ENCODE measurements at places on chromosomes 5 and 9. TPM values are rescaled to one million over a fixed set of nuclear protein-coding genes. Genes with fewer than 3 reads are reported as not detected.

DNA sequence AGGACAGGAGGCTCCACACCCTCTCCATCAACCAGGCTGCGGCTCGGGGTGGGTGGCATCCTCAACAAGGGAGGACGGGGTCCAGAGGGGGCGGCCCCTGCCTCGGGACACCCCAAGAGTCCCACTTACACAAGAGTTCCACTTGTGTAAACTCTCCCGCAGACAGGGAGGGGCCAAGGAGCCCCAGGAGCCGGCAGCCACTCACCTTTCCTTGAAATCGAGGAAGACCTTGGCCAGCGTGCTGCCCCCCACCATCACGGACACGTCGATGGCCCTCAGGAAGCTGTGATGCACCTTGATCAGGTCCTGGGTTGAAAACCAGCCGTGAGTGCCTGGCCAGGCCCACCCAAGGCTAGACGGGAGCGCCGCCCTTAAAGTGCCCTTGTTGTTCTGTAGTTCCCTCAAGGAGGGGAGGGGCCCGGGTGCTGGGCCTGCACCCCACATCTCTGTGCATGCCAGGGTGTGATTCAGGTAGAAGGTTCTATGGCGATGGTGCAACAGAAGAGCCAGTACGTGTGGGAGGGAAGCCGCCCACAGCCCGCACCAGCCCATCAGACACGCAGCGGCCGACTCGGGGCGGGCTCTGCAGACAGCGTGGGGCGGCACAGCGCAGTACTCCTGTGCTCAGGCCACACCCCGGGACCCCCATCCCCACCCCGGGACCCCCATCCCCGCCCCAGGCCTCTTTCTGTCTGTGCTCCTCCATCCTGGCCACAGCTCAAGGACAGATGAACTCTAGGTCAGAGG is 67.9 kb upstream of the SARDH start:
- no peaks in the 10 kb centered on the region for H3K27me3 ChIP-seq
- H3K36me3 ChIP-seq = no peaks in the 10 kb centered on the region
- H3K4me1 ChIP-seq = no peaks in the 10 kb centered on the region
- no peak overlapping the region for H3K27ac ChIP-seq

The S100Z gene
- total RNA-seq = 0.81 TPM

The NKD2 gene
- 2.3 TPM for total RNA-seq

GRCh38 chr5:1538741-1539392 is 15.1 kb upstream of the LPCAT1 start:
- no peaks in the 10 kb centered on the region for H3K36me3 ChIP-seq
- H3K4me3 ChIP-seq = no peak overlapping the region
- peaks cover 23% of the 10 kb centered on the region for H3K4me1 ChIP-seq
- peak overlapping the region; percentile 55 for H3K27ac ChIP-seq

The KCNMB1 gene
- total RNA-seq = not detected

- no peaks in the 10 kb centered on the region for H3K36me3 ChIP-seq
- H3K27me3 ChIP-seq = no peaks in the 10 kb centered on the region
- H3K4me1 ChIP-seq = no peaks in the 10 kb centered on the region
- DNase-seq = no peak
- no peak overlapping the region for H3K27ac ChIP-seq
These were observed 7.7 kb downstream of the NOXA1 start for GRCh38 chr9:137430723-137431415.

DNA sequence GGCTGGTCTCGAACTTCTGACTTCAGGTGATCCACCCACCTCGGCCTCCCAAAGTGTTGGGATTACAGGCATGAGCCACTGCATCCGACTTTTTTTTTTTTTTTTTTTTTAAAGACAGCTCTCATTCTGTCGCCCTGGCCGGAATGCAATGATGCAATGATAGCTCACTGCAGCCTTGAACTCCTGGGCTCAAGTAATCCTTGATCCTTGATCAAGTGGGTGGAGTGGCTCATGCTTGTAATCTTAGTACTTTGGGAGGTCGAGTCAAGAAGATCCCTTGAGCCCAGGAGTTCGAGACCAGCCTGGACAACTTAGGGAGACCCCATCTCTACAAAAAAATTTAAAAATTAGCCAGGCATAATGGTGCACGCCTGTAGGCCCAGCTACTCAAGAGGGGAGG is 8.1 kb downstream of the SEC24A start:
- H3K4me3 ChIP-seq = no peak overlapping the region
- no peak for DNase-seq
- H3K27ac ChIP-seq = no peak overlapping the region
- peaks cover 15% of the 10 kb centered on the region for H3K36me3 ChIP-seq
- H3K4me1 ChIP-seq = peaks cover 25% of the 10 kb centered on the region
- H3K27me3 ChIP-seq = no peaks in the 10 kb centered on the region

The ABO gene
- not detected for total RNA-seq

- no peak overlapping the region for H3K27ac ChIP-seq
- H3K4me3 ChIP-seq = no peak overlapping the region
- peak; percentile 58 for DNase-seq
- peaks cover 20% of the 10 kb centered on the region for H3K27me3 ChIP-seq
These were observed 40.3 kb upstream of the SLC12A7 start for GRCh38 chr5:1152156-1152555.

- peaks cover 5% of the 10 kb centered on the region for H3K36me3 ChIP-seq
- peak within 1 kb of the TSS; percentile 23 for H3K27ac ChIP-seq
These were observed at the start of gene CCL27 for GRCh38 chr9:34662526-34663302. CCL27 (minus strand) TSS chr9:34662657; CDS start chr9:34662633, 24 bp downstream.

DNA sequence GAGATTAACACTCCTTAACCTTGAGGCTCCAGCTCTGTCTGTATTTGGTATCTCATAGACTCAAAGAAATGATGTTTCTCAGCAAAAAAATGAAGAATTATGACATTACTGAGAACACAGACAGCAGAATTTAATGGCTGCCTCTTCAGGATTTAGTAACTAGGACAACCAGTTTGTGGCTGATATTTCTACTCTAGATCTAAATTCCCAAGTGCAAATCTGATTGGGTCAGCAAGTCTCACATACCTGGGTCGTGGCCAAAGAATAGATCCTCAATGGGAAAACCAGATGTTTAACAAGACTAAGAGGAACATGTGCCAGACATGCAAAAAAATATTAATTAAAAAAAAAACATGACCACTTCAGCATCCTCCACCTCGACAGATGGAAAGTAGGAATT is 608.9 kb downstream of the DTWD2 start:
- no peaks in the 10 kb centered on the region for H3K36me3 ChIP-seq
- no peak overlapping the region for H3K4me3 ChIP-seq
- H3K27ac ChIP-seq = no peak overlapping the region
- no peaks in the 10 kb centered on the region for H3K27me3 ChIP-seq
- DNase-seq = no peak

The RGS7BP gene
- not detected for total RNA-seq

- H3K4me1 ChIP-seq = peaks cover 27% of the 10 kb centered on the region
- DNase-seq = no peak
- no peak overlapping the region for H3K4me3 ChIP-seq
- H3K27me3 ChIP-seq = no peaks in the 10 kb centered on the region
- H3K27ac ChIP-seq = no peak overlapping the region
- no peaks in the 10 kb centered on the region for H3K36me3 ChIP-seq
These were observed 189.6 kb downstream of the PIK3R1 start for GRCh38 chr5:68405026-68405684.

DNA sequence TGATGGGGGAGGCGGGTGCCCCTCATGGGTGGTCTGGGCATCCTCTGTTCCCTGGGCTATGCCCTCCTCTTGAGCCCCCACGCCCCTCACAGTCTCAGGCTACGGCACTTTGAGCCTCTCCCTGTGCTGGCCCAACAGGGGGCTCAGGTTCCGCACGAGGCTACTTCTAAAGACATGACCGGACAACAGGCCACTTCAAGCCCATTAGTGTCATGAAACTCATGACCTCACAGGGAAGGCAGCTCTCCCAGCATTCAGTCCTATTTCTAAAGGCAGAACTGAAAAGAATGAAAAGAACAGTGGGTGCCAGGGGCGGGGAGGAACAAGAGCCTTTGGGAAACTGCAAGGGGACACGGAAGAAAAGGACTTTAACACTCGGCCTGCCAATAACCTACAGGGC is 45.0 kb downstream of the COL23A1 start:
- H3K27ac ChIP-seq = no peak overlapping the region
- no peak for DNase-seq
- no peaks in the 10 kb centered on the region for H3K36me3 ChIP-seq
- no peaks in the 10 kb centered on the region for H3K4me1 ChIP-seq
- no peaks in the 10 kb centered on the region for H3K27me3 ChIP-seq

The IRX1 gene
- not detected for total RNA-seq

The PDE6A gene
- total RNA-seq = not detected

The TSSK1B gene
- not detected for total RNA-seq

DNA sequence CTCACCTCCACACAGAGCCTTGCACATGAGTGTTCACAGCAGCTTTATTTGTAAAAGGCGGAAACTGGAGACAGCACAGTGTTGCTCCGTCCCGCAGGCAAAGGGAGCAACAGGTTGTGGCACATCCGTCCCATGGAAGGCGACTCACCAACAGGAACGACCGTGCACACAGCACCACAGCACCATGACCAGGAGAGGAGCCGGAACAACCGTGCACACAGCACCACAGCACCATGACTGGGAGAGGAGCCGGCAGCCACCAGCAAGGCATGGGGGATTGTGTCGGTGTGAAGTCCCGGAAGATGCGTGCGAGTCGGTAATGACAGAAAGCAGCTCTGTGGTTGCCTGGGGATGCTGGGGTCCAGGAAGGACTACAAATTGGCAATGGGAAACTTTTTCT is 158.5 kb downstream of the C9orf50 start:
- H3K4me3 ChIP-seq = no peak overlapping the region
- no peaks in the 10 kb centered on the region for H3K36me3 ChIP-seq
- peaks cover 35% of the 10 kb centered on the region for H3K4me1 ChIP-seq

The FYB1 gene
- 82.8 TPM for total RNA-seq

DNA sequence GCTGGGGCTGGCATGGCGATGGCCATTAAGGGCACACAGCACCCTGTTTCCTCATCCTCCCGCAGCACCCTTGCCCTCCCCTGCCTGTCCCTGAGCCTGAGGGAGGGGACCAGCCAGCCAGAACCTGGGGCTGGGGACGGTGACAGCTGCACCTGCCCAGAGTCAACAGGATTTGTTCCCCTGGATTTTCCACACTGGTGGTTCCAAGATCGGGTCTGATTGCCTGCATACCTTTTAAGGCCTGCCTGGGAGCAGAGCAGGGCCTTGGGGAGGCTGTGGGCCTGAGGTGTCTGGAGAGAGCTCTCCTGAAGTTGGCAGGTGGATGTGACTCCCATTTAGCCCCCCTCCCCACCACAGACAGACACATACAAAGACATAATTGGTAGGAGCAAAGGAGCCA is 61.0 kb upstream of the C5orf58 start:
- no peaks in the 10 kb centered on the region for H3K36me3 ChIP-seq
- no peak overlapping the region for H3K4me3 ChIP-seq
- H3K27ac ChIP-seq = no peak overlapping the region
- H3K27me3 ChIP-seq = no peaks in the 10 kb centered on the region
- no peak for DNase-seq
- H3K4me1 ChIP-seq = no peaks in the 10 kb centered on the region

DNA sequence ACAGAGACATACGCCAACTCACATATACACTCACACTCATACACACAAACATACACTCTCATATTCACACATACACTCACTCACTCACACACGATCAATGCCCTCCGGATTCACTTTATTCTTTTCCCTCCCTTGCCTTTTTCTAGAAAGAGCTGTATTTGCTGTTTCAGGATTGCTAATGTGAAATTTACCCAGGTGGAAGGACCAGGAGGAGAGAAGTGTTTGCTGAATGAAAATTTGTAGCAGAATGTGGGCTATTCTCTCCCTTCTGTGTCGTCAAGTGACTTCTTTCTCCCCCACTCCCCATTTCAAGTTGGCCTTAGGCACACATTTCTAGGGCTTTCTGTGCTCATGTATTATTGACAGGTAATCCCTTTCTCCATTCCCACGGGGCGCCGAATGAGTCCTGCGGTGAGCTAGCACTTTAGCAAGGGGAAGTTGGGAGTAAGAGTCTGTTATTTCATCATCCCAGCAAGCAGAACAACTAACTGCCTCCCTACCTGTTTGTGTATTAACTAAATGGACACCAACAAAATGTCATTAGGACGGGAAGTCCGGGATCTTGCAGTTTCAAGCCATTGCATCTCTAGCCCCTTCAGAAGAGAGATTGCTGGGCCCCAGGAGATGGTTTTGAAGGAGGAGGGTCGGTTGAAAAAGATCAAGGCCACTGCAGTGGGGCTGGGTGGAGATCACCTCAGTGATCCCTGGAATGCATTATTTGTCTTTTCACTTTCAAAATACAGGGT is 97.1 kb upstream of the TAF11L2 start:
- H3K4me3 ChIP-seq = no peak overlapping the region
- no peaks in the 10 kb centered on the region for H3K27me3 ChIP-seq
- no peaks in the 10 kb centered on the region for H3K36me3 ChIP-seq
- no peak overlapping the region for H3K27ac ChIP-seq
- DNase-seq = no peak

DNA sequence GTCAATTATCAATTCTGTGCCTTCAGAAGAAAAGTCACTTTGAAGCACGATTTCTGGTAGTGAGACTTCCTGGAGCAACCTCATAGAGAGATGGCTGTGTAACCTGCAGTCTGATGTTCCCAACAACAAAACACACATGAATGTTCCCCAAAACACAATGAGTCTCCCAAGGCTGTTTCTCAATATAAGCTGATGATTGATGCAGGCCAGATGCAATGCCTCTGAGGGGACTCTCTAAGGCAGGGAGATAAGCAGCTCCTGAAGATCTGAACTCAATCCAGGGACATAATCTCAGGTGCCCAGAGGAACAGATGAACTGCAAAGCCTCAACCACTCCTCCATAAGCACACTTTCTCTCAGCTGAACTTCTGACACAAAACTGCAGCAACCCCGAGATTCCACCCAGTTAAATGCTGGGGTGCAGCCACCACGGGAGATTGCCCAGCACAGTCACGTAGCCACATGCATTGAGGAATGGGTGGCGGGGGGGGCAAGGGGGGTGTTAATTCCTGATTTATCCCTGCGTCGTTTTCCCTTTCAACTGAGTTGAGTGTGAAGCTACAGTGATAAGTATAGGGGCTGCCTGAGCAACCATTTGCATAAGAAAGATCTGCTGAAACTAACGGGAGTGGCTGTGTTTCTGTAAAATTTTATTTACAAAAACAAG is 122.7 kb upstream of the RASEF start:
- H3K27me3 ChIP-seq = peaks cover 6% of the 10 kb centered on the region
- H3K4me3 ChIP-seq = no peak overlapping the region
- DNase-seq = no peak
- H3K4me1 ChIP-seq = no peaks in the 10 kb centered on the region
- no peak overlapping the region for H3K27ac ChIP-seq
- no peaks in the 10 kb centered on the region for H3K36me3 ChIP-seq

The PCDHA8 gene
- total RNA-seq = not detected

The SHOC1 gene
- total RNA-seq = not detected

DNA sequence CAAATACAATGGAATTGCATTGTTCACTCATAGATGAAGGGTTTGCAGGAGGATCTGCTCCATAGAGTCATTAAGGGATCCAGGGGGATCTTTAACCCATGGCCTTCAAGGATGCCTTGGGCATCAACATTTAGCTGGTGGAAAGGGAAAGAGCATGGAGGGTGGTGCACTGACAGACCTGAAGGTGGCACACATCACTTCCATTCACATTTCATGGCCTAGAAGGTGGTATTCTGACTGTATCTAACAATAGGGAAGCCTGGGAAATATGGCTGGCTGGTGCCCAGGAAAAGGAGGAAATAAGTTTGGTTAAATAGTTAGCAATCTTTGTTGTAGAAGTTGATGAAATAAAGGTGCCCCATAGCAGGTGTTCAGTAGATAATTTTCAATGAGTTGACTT is 230.2 kb downstream of the CD180 start:
- peaks cover 4% of the 10 kb centered on the region for H3K27me3 ChIP-seq
- no peak overlapping the region for H3K4me3 ChIP-seq
- no peaks in the 10 kb centered on the region for H3K36me3 ChIP-seq
- H3K4me1 ChIP-seq = no peaks in the 10 kb centered on the region

The YTHDC2 gene
- 26.8 TPM for total RNA-seq

- no peak for DNase-seq
- H3K4me1 ChIP-seq = no peaks in the 10 kb centered on the region
- H3K36me3 ChIP-seq = no peaks in the 10 kb centered on the region
- no peaks in the 10 kb centered on the region for H3K27me3 ChIP-seq
- no peak overlapping the region for H3K4me3 ChIP-seq
These were observed 322.4 kb downstream of the TMEM167A start for GRCh38 chr5:82754759-82755158.

All from activated CD8-positive, alpha-beta T cell treated with anti-CD3 and anti-CD28 coated beads for 36 hours (primary cell).